ENCODE measurements at places on chromosomes 12 and 14.

- no peak for DNase-seq
Observed at GRCh38 chr12:127411166-127411915, 855.6 kb upstream of the TMEM132C start.

DNA sequence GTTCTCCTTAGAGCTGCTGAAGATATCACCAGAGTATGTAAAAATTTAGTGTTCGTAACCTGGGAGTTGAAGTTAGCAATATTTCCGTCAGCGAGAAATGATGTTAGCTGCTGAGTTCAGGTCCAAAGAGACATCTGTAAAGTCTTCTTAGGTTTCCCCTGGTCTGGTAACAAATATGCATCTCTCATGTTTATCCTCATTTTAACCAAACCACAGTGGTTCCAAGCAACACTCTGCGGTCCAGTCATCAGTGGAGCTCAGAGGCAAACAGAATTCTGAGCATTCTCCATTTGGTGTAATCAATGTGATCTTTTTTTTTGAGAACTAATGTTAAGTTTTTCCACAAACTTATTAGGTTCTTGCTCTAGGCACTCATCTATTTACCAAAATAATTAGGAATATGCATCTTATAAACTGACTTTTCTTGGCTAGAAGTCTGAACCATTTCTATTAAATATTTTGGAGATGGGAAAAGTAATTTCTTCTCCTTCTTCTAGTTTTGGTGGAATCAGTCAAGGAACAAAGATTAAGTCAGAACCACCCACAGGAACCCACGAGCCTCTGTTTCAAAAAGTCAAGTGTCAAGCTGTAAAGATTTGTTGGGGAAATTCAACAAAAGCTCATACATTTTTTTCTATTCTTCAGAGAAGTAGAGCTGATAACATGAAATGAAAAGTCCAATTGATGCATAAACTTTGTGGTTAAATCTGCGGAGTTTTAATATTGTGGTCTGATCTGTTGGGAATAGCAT is 64.7 kb downstream of the IFNG start:
- no peak for DNase-seq

DNA sequence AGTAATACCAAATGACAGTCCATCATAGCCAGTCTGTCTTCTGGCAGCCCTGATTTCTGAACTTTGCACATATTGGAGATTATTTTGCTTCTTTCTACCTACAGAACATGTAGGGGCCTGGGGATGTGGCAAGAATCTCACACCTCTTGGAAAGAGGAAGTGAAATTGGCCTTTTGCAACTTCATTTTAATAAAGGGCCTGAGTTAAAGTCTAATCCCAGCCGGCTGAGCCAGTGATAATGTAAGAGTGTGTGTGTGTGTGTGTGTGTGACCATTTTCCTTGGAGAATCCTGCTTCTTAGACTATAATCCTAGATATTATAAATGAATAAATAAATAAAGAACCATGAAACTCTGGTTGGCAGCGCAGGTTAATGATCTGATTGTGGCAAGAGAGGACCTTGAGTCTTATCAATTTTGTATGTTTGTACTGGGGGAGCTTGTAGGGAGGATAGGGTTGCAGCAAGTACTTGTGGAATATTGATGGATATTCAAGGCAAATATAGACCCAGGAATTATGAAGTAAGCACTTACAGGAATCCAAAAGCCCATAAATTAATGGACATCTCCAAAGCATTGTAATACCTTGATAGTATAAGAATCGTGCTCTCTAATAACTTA is 233.2 kb upstream of the AMIGO2 start:
- DNase-seq = no peak

DNA sequence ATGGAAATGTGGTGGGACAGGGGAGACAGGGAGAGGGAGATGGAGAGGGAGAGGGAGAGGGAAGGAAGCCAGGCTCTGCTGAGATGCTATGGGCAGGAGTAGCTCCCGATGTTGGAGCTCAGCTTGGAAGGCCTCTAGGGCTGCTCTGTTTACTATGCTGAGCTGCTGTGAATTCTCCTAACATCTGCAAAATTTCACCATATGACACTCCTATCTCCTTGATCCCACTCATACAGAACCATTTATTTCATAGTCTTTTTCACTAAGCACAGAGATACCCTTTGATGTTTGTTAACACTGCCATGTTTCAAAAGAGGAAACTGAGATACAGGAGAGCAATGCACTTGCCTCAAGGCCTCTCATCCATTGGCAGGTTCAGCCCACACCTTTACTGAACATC is 60.7 kb downstream of the C12orf75 start:
- no peak for DNase-seq

- DNase-seq = no peak
Observed at GRCh38 chr12:96347130-96347699, 53.0 kb downstream of the CDK17 start.

GRCh38 chr14:64778104-64778754 is 74.0 kb downstream of the PLEKHG3 start:
- DNase-seq = no peak

GRCh38 chr14:97319691-97320090 is 522.5 kb downstream of the VRK1 start:
- no peak for DNase-seq

GRCh38 chr14:74500417-74501134 is 7.0 kb downstream of the ISCA2 start:
- DNase-seq = no peak

DNA sequence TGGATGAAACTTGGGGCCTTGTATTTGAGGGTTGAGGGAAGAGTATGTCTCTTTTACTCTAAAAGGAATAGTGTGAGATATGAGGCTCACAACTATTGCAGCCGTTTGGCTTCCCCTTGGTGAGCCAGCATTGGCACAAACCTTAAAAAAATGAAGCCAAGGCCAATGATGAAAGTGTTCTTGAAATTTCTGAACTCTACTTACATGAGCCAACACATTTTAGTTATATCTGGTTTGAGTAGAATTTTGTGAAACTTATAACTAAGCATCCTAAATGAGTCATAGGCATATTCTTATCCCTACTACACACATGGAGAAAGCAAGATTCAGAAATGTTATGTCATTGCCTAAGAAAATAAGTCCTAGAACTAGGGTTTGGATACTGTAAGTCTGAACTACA is 55.3 kb upstream of the ACSS3 start:
- no peak for DNase-seq

DNA sequence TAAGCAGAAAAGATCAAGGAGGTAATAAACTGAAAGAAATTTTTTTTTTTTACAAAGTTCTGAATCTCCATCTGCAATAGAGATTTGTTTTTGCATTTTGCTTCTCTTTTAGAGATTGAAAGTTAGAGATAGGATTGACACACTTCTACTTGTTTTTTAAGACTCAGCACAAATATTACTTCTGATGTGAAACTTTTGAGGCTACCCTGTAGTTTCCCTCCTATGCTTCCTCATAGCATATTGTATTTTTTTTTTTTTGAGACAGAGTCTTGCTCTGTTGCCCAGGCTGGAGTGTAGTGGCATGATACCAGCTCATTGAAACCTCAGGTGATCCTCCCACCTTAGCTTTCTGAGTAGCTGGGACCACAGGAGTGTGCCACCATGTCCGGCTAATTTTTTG is 32.1 kb upstream of the SGPP1 start:
- DNase-seq = no peak

GRCh38 chr12:90246688-90247087 is 538.0 kb upstream of the ATP2B1 start:
- DNase-seq = no peak

DNA sequence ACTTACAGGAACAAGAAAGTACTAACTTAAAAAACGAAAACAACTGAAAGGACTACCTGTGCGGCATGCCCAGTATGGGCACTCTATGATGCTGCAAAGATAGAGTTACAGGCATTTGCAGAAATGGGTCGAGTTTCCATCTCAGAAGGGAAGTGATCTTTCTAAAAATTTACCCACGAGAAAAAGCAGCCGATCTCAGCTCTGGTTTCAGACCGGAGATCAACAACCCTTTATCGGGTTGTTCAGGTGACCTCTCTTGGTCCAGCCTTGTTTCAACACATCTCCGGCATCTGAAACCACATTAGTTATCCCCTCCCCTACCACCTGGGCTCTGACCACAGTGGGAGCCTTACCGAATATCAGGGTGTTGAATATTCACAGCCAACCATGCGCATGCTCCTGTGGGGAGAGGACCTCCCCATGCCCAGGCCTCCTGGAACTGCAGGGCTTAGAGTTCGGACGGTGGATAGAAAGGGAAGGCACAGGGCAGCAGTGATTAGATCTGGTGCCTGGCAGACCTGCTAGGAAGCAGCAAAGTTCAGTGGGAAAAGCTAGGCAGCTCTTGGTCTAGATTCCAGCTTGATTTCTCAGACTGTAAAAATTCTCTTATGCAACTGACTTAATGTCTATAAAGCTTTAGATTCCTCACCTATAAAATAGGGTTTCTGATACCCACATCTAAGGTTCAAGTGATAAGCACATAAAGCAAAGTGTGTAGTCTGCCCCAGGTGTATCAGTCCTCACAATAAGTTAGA is 906.0 kb downstream of the VRK1 start:
- peak; percentile 38 for DNase-seq

GRCh38 chr12:32502693-32503502 is 103.5 kb downstream of the FGD4 start:
- no peak for DNase-seq
